Activated CD4-positive, CD25-positive, alpha-beta regulatory T cell treated with anti-CD3 and anti-CD28 coated beads, Interleukin-2, amount 50 U/mL, for 24 hours (primary cell): ENCODE measurements at places on chromosomes 12 and 14.

DNA sequence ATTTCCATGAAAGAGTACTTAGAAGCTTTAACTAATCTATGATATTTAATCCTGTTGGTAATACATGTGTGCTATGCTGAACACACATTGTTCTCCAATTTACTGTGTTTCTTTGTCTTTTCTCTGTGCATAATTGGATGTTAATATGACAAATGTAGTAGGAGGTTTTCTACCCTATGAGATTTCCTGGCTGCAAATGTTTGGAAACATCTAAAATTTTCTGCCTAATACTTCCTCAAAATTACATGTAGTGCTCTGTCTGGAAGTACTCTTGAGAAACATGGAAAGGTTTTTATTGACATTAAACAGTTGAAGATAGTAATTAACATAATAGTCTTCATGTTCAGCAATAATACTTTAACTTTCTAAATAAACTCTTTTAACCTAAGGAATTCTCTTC, 213.0 kb downstream of the KITLG start:
- ATAC-seq = no peak

- no peak for ATAC-seq
Measured at GRCh38 chr14:77459072-77459723, 1.3 kb downstream of the AHSA1 start.

- ATAC-seq = no peak
Measured at GRCh38 chr14:61485661-61486060, 164.3 kb downstream of the PRKCH start.

GRCh38 chr14:102717276-102717675, 60.0 kb upstream of the TRAF3 start:
- no peak for ATAC-seq
